ENCODE measurements at places on chromosomes 7 and 10. TPM values are rescaled to one million over a fixed set of nuclear protein-coding genes. Genes with fewer than 3 reads are reported as not detected.

DNA sequence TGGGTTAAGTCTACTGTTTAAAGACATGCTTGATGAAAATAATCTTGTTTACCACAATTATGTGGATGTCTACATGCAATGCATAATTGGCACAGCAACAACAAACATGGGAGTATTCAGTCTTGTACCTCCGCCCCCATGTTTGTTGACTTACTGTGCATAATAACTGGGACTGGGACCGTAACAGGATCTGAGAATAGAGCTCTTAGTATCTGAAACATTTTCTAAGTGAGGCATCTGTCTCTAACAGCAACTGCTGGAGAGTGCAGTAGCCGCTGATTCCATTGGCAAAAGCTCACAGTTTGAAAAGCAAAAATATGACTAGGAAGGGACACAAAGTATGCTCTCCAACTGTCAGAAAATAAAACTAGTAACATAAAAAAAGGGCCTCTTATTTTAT, 61.6 kb downstream of the ENO4 start:
- DNase-seq: no peak

Gene SPAM1
- not detected for total RNA-seq

DNA sequence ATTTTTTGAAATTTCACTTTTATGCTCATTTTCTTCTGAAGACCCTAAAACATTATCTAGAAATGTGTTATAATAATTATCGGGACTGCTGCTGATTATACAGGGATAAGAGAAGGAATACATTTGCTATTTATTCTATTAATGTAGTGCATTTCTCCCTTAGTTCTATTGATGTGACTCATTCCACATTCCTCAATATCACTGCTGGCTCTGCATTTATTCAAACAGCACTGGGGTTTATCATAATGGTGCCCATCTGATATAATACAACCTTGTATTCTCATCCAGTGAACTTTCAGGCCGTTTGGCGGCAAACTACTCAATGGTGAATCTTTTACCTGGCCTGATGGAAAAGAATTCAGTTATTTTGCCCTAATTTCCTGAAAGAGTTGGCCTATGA, 7.8 kb downstream of the KCND2 start:
- DNase-seq: no peak

Gene CCDC126
- 14.9 TPM for total RNA-seq

DNA sequence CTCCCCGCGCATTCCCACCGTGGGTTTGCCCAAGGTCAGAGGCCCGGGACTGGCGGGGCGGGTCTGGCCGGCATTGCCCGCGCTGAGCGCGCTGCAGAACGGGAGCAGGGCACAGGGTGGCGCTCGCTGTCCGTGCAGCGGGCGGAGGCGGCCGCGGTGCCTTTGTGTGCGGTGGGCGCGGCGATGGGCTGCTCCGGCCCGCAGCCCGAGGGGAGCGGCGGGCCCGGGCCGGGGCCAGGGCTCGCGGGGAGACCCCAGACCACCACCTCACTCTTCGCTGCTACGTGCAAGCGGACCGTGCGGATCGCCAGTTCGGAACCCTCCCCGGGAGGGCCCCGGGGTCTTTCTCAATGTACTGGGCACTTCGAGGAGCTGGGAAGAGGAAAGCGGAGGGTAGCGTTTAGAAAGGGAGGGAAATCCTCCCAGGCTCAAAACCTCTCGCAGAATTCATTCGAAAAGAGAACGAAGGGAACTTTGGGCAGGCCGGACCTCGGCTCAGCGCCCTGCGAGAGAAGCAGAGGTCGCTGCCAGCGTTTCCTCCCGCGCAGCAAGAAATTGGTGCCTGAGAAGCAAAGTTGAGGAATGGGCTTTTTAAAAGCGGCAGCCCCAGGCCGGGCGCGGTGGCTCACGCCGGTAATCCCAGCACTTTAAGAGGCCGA, 8.5 kb downstream of the SP8 start:
- no peak for DNase-seq

- no peak for DNase-seq
These were observed 39.9 kb upstream of the GOT1 start for GRCh38 chr10:99470327-99470726.

DNA sequence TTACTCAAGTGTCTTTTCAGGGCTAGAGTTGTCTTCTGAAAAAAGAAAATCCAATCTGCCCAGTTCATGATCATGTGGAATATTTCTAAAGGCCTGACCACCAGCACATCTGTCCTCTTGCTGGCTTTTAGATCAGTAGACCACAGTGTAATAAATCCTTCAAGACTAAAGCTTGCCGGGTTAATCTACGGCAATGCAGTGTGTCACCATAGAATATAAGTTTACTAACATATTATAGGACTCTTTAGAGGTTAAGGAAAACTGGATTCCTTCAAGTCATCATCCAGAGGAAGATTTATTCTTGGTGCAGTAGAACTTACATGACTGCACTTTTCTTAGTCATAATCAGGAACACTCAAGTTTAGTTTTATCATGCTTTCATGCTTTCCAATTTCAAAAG, 349.5 kb downstream of the SEMA3D start:
- peak; percentile 9 for DNase-seq

- peak; percentile 2 for DNase-seq
These were observed 58.2 kb downstream of the ELAPOR2 start for GRCh38 chr7:87001214-87001613.

DNA sequence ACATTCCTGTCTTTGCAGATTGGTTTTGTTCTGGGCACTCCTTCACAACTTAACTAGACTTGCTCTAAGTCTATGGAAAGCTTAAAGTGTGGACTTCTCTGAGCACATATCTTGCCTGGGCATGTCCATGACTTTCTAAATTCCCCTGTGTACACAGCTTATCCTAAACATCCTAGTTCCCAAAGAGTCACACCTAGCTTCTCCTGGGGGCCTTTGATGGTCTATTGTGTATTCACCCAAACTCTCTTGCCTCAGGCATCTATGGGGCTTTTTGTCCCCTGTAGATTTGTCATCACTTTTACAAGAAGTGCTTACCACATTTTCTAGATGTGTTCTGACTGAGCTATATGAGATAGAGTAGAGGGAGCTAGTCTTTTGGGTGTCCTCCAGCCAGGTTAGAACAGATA, 12.2 kb upstream of the ZNF488 start:
- no peak for DNase-seq

Gene SPDYE17
- not detected for total RNA-seq

DNA sequence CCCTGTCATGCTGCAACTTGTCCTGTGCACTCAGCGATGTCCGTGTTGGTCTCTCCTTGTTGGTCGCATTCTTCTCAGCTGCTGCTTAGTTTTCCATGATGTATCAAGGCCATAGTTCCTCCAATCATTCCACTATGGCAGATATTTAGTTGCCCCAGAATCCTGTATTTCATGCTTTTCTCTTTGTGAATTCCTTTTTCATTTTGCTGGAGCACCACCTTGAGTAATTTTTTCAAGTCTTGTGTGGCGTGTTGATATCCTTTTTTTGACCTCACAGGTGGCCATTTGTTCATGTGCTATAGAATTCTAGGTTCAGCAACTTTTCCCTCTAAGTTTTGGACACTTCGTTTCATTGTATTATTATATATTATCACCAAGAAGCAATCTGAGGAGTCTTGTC, 42.7 kb upstream of the MNX1 start:
- no peak for DNase-seq

- no peak for DNase-seq
These were observed 112.2 kb downstream of the CLEC2L start for GRCh38 chr7:139635526-139636302.

- no peak for DNase-seq
These were observed 24.3 kb upstream of the VDAC2 start for GRCh38 chr10:75186310-75186709.

DNA sequence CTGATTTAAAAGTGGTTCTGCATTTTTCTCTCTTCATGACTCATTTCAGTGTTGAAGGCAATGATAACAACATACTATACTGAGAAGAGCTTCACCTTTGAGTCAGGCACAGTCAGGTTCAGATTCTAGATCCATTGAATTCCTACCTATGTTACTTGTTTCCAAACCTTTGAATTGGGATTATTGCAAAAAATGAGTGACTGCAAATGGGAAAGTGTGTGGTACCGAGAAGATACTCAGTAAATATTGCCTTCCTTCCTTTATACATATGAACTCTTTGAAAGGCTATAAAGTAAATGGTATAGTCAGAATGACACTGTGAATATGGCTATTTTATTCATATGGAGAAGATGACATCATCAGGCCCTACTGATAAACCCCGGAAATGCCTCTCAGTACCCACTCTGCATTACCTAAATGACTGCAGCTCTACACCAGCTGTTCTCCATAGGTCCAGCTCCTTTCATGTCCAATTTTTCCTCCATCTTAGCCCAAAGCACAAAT, 66.7 kb upstream of the FGL2 start:
- DNase-seq: no peak

Gene AGMO
- total RNA-seq: not detected

DNA sequence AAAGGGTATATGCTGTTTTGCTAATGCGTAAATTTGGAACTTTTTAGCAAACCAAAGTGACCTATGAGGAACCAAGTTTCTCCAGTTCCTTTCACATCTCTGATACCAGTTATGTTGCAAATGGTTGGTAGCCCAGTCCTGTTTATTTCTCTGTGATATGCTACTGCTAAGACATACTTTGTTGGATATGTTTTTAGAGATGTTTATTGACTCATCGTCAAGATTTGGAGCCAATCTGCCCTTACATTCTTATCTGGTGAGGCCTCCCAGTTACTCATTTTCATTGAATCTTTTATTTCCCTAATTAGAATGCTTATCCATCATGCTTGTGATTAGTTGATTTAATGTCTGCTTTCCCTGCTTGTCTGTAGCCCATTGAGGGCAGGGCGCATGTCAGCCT, 58.9 kb downstream of the LRGUK start:
- no peak for DNase-seq

Gene ICA1
- total RNA-seq: 6.5 TPM

- peak; percentile 55 for DNase-seq
These were observed 830 bp downstream of the MET start for GRCh38 chr7:116672596-116673456.

Gene ASNS
- 24.0 TPM for total RNA-seq

- no peak for DNase-seq
These were observed 11.9 kb upstream of the WDFY4 start for GRCh38 chr10:48672596-48673265.

Gene TFPI2
- total RNA-seq: 6.5 TPM

- DNase-seq: peak; percentile 62
These were observed 4.9 kb downstream of the HKDC1 start for GRCh38 chr10:69224862-69225657.

Gene FAM24B
- total RNA-seq: not detected

Gene GNAI1
- total RNA-seq: 55.1 TPM

Gene DGKI
- total RNA-seq: 0.29 TPM

- peak; percentile 56 for DNase-seq
These were observed 36.6 kb upstream of the TNPO3 start for GRCh38 chr7:129091484-129092002.

GRCh38 chr7:139871820-139872219, 42.8 kb downstream of the TBXAS1 start:
- DNase-seq: no peak

DNA sequence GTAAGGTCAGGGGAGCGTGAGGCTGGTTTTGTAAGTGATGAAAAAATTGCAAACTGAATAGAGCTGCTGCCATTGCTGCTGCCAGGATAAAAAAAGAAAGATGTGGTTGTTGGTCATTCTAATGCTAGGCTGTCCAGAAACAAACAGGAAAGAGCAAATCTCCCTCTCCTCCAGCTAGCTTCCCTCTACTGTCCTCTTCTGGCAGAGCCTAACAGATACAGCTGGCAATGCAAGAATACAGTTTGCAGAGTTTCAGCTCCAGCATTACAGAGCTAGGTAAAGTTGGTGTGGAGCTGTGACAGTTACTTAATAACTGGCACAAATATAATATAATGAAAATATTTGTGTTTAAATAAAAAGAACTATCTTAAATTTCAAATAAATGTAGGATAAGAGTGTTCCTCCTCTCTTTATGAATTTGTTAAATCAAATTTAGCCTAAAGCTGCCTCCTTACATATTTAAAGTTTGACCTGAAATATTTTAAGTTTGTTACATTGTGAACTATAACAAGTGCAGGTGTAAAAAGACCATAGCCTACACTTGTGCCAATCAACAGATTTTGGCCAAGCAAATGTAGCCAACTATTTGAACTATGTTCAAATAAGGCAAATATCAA, 407.7 kb downstream of the SH2D4B start:
- peak; percentile 13 for DNase-seq

DNA sequence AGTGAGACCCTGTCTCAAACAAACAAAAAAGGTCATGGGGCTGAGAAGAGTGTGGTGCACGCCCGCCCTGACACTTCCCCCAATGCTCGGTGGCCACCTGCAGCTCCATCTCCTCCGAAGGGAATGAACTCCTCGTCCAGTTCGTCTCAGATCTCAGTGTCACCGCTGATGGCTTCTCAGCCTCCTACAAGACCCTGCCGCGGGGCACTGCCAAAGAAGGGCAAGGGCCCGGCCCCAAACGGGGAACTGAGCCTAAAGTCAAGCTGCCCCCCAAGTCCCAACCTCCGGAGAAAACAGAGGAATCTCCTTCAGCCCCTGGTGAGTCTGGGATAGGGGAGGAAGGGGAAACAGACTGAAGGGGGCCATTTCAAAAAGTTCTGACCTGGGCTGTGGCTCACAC, 4.2 kb downstream of the PCOLCE start:
- DNase-seq: no peak

- DNase-seq: no peak
These were observed 23.6 kb upstream of the STK17A start for GRCh38 chr7:43559171-43559945.

DNA sequence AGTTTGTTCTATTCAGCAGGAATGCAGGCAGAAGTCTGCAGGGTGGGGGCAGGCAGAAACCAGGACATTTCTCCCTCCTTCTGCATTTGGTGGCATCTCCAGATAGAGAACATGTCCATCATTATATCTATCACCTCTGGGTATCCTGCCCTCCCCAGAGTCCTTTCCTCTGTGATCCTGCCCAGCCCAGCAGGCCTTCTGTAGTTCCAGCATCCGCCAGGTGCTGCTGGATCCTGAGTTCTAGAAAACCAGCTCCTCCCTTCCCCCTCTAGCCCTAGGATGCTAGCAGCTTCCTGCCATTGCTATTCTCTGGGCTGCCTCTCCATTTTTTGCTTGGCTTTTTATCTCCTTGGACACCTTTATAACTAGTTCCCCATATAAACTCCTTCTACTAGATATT, 180.3 kb downstream of the KCNMA1 start:
- no peak for DNase-seq

DNA sequence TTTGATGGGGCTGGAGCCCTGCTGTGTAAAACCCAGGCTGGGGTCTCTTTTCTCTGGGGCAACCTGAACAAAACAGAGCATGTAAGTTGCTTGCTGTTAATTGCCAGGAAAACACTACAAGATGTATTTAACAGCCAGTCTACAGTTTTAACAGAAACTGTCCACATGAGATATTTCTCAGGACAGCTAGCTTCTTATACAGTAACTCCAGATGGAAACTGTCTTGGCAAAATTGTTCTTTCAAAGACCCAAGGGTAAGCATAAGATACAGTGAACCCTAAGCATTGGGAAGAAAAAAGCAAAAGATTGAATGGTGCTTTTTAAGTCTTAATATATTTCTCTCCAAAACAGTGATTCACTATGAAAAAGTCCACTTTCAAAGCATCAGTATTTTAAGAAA, 8.1 kb downstream of the FKBP14 start:
- DNase-seq: no peak

Gene CNPY4
- total RNA-seq: 37.3 TPM

Gene C10orf143
- total RNA-seq: 0.05 TPM

- no peak for DNase-seq
These were observed 1037.1 kb downstream of the GATA3 start for GRCh38 chr10:9091530-9092093.

Gene DPP6
- not detected for total RNA-seq

Gene CTAGE4
- total RNA-seq: not detected
